Progenitor cell of endocrine pancreas (in vitro differentiated cells): ENCODE measurements at places on chromosomes 1 and 21. TPM values are rescaled to one million over a fixed set of nuclear protein-coding genes. Genes with fewer than 3 reads are reported as not detected.

DNA sequence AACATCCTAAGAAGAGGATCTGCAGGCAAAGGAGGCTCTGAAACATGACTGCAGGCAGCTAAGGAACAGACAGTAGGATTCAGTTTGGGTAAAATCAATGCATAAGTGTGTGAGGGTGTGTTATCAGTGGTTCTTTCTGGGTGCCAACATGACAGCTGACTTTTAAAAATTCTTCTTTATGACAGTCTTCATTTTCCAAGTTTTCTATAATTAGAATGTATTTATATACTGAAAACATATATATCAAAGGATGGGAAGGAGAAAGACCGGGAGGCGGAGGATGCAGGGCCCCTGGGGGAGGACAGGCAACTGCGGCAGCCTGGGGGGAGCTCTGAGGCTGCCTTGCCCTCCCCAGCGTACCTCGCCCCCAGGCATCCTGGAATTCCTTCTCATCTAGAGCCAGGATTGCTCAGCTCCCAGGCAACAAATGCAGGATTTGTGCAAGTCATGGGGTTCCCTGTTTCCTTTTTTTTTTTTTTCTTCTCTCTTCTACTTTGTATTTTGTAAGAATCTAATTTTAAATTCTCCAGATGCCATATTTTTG is 104.8 kb downstream of the CSMD2 start:
- H3K4me1 ChIP-seq = peaks cover 3% of the 10 kb centered on the region
- H3K27ac ChIP-seq = no peak overlapping the region
- DNase-seq = no peak
- no peak overlapping the region for H3K4me3 ChIP-seq
- H3K27me3 ChIP-seq = peaks cover 6% of the 10 kb centered on the region

- H3K27me3 ChIP-seq = no peaks in the 10 kb centered on the region
- DNase-seq = no peak
- H3K36me3 ChIP-seq = peaks cover 1% of the 10 kb centered on the region
- no peaks in the 10 kb centered on the region for H3K4me1 ChIP-seq
Measured at GRCh38 chr1:56206391-56206790, 373.0 kb downstream of the PLPP3 start.

- H3K4me1 ChIP-seq = no peaks in the 10 kb centered on the region
- H3K4me3 ChIP-seq = no peak overlapping the region
- H3K27me3 ChIP-seq = peaks cover 13% of the 10 kb centered on the region
- no peak for DNase-seq
Measured at GRCh38 chr1:107840725-107841124, 124.3 kb downstream of the VAV3 start.

- no peaks in the 10 kb centered on the region for H3K36me3 ChIP-seq
- no peaks in the 10 kb centered on the region for H3K4me1 ChIP-seq
- DNase-seq = no peak
Measured at GRCh38 chr1:41799723-41800122, 119.0 kb downstream of the HIVEP3 start.

- H3K36me3 ChIP-seq = peaks cover 4% of the 10 kb centered on the region
- peak overlapping the region; percentile 56 for H3K27ac ChIP-seq
- no peaks in the 10 kb centered on the region for H3K27me3 ChIP-seq
- no peak overlapping the region for H3K4me3 ChIP-seq
Measured at GRCh38 chr1:27556781-27557595, 47.0 kb downstream of the AHDC1 start.

- H3K4me3 ChIP-seq = no peak overlapping the region
- no peaks in the 10 kb centered on the region for H3K36me3 ChIP-seq
- H3K27me3 ChIP-seq = no peaks in the 10 kb centered on the region
- H3K4me1 ChIP-seq = no peaks in the 10 kb centered on the region
- H3K27ac ChIP-seq = no peak overlapping the region
Measured at GRCh38 chr1:193448682-193449461, 262.5 kb upstream of the B3GALT2 start.

DNA sequence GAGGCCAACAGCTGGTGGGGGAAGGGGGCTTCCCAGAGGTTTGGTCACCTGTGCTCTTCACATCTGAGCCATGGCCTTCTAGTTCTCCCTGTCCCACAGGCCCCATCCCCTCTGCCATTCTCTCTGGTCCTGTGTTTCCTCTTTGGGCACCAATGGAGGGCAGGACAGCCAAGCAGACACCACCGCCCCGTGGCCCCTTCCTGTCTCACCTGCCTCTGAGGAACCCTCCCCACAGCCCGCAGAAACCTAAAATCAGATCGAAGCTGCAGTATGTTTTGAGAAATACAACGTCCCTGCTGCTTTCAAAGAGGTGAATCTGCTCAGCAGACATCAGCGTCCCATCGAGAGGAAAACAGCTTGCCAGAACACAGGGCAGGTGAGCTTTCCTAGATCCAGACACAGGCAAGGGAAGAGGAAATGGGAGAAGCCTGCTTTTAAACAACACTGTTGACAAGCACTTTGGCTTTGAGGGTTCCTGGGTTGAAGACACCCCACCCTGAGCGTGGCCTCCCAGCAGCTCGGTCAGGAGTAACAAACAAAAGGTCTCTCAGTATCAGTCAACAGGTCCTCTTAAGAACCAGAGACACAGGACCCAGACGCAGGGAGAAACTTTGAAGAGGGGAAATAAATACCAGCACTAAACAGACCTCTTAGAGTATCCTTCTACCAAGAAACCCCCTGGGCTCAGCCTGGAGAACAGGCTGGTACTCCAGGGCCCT is 2.3 kb downstream of the PANK4 start:
- peak overlapping the region; percentile 69 for H3K27ac ChIP-seq
- H3K4me1 ChIP-seq = peaks cover 15% of the 10 kb centered on the region
- peaks cover 13% of the 10 kb centered on the region for H3K27me3 ChIP-seq
- no peak for DNase-seq
- H3K4me3 ChIP-seq = peak overlapping the region; percentile 94

DNA sequence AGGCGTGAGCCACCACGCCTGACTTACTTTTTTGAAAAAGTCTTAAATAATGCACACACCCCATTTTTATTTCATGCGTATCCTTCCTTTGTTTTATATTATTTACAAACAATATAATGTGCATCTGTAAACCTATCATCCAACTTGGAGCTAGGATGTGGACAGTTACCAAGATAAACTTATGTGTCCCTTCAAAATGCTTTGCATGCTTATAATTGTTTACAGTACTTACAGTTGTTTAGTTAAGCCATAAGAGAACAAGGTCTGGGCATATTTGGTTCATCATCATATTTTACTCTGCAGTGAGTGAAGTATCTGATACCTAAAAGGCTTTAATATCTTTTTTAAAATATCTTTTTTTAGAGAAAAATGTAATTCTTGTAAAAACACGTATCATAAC is 16.1 kb upstream of the HMGN1 start:
- H3K27me3 ChIP-seq = peaks cover 2% of the 10 kb centered on the region
- H3K36me3 ChIP-seq = no peaks in the 10 kb centered on the region
- no peak for DNase-seq
- no peak overlapping the region for H3K27ac ChIP-seq

DNA sequence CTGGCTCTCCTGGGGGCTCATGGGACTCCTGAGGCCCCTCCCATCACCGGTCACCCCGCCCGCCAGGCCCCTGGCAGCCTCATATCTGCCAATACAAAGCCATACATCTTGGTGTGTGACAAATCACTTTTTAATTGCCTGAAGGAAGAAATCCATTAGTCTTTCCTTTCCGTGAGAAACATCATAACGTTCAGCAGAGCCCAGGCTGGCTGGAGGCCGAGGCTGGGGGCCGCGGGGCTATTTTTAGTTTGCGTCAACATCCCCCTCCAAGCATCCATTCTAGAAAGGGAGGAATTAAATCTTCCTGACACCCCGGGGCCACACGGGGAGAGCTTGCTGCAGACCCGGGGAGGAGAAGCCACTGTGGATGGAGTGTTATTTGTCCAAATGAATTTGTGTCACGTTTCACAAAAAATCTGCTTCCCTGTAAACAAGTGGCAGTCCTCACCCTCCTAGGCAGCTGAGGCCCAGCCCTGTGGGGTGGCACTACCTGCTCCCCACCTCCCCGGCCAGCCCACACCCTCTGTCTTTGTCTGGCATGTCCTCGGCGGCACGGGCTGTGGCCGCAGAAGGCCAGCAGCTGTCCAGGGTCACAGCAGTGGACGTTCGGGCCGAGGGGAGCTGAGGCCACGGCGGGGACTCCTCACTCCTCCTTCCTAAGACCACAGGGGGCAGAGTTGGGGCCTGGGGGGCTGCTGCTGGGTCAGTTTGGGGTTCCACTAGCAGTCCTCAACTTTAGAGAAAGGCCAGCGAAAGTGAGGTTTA is 236.9 kb upstream of the VAMP3 start:
- no peak overlapping the region for H3K4me3 ChIP-seq
- H3K27ac ChIP-seq = no peak overlapping the region
- peaks cover 15% of the 10 kb centered on the region for H3K4me1 ChIP-seq
- no peak for DNase-seq
- H3K36me3 ChIP-seq = no peaks in the 10 kb centered on the region

GRCh38 chr1:115293899-115294298 is 44.1 kb downstream of the NGF start:
- peaks cover 10% of the 10 kb centered on the region for H3K27me3 ChIP-seq
- H3K36me3 ChIP-seq = peaks cover 2% of the 10 kb centered on the region
- H3K4me1 ChIP-seq = peaks cover 6% of the 10 kb centered on the region
- no peak overlapping the region for H3K27ac ChIP-seq
- DNase-seq = no peak

DNA sequence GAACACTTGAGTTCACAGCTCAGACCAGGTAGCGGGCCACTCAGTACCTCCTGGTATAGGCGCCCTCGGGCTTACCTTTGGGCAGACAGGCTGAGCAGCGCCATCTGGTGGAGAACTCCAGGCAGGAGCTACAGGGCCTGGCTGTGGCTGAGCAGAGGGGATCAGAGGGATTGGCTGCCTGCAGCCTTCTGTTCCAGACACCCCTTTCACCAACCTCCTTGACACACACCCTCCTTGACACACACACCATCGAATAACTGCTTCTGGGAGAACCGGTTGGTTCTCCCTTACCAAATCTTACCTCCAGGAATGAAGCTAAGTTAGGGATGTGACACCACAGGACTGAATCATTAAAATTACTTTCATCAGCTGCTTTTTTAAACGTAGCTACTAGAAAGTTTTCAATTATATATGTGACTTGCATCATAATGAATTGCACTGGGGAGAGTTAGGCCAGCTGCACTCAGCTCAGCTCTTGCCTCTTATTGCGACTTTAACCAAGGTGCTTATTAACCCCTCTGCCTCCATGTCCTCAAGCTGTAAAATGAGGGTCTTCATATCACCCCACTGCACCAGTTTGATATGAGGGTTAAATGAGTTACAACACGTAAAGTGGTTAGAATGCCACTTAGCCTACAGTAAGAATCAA is 6.6 kb downstream of the LIN28A start:
- H3K36me3 ChIP-seq = peaks cover 5% of the 10 kb centered on the region
- peak overlapping the region; percentile 93 for H3K27ac ChIP-seq
- H3K27me3 ChIP-seq = no peaks in the 10 kb centered on the region

- H3K27me3 ChIP-seq = no peaks in the 10 kb centered on the region
- no peak overlapping the region for H3K4me3 ChIP-seq
- H3K27ac ChIP-seq = no peak overlapping the region
- peaks cover 16% of the 10 kb centered on the region for H3K4me1 ChIP-seq
- no peak for DNase-seq
- no peaks in the 10 kb centered on the region for H3K36me3 ChIP-seq
Measured at GRCh38 chr1:245484176-245484575, 329.4 kb downstream of the KIF26B start.

DNA sequence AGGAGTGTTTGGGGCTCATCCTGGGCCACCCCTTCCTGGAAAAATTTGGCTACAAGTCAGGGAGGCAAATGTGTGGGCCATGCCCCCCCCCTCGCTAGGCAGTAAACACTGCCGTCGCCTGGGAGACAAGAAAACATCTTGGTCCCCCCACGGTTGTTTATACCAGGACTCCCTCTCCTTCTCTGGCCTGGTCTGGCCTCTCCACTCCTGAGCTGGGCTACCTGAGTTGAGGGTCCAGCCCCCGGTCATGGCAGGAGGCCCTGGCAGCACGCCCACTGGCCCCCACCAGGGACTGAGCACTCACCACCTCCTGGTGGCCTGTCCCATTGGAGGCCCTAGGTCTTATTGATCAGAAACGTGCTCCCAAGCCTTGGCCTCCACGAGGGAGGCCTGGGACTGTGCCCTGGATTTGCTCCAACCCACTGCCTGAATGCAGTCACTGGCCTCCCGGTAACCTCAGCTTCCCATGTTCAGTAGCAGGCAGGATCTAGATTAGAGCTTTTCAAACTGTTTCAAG is 15.8 kb downstream of the KCNQ4 start:
- H3K27me3 ChIP-seq = peaks cover 45% of the 10 kb centered on the region
- no peak for DNase-seq
- H3K27ac ChIP-seq = no peak overlapping the region
- no peaks in the 10 kb centered on the region for H3K36me3 ChIP-seq
- no peaks in the 10 kb centered on the region for H3K4me1 ChIP-seq

DNA sequence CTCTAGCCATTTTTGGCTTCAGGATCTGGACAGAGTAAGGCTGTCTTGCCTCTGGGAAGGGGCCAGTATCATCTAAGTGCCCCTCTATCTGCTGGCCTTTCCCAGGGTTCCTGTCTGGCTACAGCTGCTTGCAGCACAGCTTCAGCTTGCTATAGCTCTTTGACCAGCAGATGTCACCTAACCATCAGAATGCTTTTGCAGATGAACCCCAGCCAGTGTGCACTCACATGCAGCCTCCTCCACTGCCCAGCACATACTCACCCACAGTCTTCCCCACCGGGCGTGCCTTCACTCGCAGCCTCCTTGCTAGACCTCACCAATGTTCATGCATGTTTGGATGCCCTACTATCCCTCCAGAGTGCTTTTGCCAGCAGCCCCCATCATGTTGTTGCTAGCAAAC is 769.0 kb downstream of the BRINP3 start:
- H3K36me3 ChIP-seq = no peaks in the 10 kb centered on the region
- no peak overlapping the region for H3K27ac ChIP-seq
- no peaks in the 10 kb centered on the region for H3K4me1 ChIP-seq
- no peaks in the 10 kb centered on the region for H3K27me3 ChIP-seq

DNA sequence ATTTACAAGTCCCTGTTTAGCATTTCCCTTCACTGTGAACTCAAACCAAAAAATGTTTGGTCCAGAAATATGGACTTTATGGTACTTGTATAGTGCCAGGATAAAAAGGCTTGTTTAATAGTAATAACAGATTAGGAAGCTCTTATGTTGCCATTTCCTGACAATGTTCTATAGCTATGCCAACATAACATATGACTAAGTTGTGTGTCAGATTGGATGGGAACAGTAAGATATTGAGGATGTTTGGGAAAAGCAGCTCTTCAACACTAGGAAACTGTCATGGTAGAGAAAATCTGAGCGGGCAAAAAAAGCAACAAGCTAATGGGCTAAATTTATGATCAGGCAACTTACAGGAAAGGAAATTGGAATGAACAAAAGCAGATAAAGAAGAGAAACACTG is 287.1 kb upstream of the ADGRL4 start:
- DNase-seq = no peak
- H3K27ac ChIP-seq = no peak overlapping the region
- no peaks in the 10 kb centered on the region for H3K4me1 ChIP-seq

Gene TTF2
- 57.0 and 58.4 TPM in 2 replicates for total RNA-seq

Gene SLAMF9
- total RNA-seq = not detected in 2 replicates

Gene WNT3A
- total RNA-seq = not detected in 2 replicates

Gene RNF220
- total RNA-seq = 85.9 and 87.5 TPM in 2 replicates

Gene PDXK
- total RNA-seq = 56.1 and 57.6 TPM in 2 replicates

Gene LINGO4
- not detected in 2 replicates for total RNA-seq

Gene RGS13
- total RNA-seq = not detected in 2 replicates

Gene MYOG
- total RNA-seq = not detected in 2 replicates

Gene SLC19A2
- total RNA-seq = 18.1 and 19.5 TPM in 2 replicates

Gene DCDC2B
- not detected in 2 replicates for total RNA-seq

Gene THEMIS2
- 3.0 and 3.3 TPM in 2 replicates for total RNA-seq

Gene RRAGC
- 19.7 and 20.8 TPM in 2 replicates for total RNA-seq

Gene NR0B2
- total RNA-seq = 10.3 and 11.9 TPM in 2 replicates

Gene ANKRD35
- total RNA-seq = 0.31 TPM in 2 replicates

Gene IL10RB
- total RNA-seq = 7.7 and 8.7 TPM in 2 replicates

Gene SPRR5
- total RNA-seq = not detected in 2 replicates
